ENCODE measurements at places on chromosomes 11 and 22.

- DNase-seq = no peak
Measured at GRCh38 chr11:10432493-10432892, 22.6 kb upstream of the AMPD3 start.

DNA sequence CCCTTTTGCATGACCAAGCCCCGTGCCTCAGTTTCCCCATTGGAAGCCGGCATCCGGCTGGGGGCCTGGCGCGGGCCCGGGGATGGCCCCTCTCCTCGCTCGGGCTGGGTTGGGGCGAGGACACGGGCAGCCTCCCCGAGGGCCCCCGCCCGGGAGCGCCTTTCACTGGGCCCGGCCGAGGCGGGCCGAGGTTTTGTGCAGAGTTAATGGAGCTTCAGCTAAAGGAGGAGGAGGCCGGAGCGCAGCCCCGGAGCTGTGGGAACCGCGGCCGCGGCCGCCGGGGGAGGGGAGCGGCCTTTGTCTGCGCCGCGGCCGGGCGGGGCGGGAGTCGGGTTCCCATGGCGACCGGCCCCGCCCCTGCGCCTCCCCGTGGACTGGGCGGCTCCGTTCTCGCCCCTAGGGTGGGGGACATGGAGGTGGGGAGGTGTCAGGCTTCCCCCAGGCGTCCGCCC lies 1.4 kb upstream of the MAPK11 start:
- DNase-seq = peak; percentile 51

DNA sequence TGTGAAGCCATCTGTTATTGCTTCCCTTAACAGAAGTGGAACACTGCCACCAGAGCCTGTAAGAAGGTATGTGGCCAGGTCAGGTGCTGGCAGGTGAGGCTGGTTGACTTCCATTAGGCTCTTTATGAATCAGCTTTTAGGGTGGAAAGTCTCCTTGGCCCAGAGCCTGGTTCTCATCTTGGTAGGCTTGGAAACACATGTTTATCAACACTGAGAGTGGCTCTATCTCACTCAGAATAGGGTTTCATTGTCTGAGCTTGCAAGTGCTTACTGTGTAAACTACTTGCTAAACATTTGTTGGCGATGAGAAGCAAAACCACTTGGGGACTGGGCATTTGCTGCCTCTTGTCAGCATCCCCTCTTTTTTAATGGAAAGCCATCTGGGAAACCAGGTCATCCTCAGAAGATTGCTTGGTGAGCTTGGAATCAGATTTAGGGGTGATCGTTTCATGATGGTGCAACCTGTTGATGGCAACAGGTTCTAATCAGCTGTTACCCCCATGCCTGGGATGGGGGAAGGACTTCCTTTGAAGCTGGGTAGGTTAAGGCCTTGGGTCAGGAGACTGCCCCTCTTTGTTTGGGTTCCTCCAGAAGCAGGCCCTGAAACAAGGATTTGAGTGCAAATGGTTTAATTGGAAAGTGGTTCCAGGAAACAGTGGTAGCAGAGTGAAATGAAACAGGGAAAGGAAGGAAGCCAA lies 75.0 kb upstream of the AMPD3 start:
- DNase-seq = peak; percentile 95

GRCh38 chr11:16986434-16987204 lies 27.6 kb downstream of the PLEKHA7 start:
- peak; percentile 24 for DNase-seq

- no peak for DNase-seq
Measured at GRCh38 chr11:67368621-67369020, 4.8 kb downstream of the CLCF1 start.

DNA sequence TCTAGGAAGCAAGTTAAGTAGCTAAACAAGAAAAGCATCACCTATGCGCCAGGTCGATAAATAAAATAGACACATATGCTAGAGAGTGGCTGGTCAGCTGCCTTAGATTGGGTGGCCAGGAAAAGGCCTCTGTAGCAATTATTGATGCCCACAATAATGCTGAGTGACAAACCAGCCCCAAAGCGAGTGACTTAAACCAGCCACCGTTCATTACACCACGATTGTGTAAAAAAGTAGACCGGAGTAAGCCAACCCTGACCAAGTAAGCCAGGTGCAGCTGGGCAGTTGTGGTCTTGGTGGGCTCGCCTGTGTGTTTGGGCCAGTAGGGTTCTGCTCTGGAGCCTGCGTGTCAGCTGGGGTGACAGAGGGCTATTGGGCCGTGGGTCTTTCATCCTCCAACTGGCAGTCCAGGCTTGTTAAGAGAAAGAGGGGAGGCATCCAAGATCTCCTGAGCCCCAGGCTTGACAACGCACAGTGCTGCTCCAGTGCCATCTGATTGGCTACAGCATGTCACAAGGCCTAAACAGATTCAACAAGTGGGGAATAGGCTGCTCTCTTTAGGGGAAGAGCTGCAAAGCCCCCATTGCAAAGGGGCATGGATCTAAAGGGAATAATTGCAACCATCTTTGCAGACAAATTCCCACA lies 100.4 kb upstream of the PARVA start:
- no peak for DNase-seq

DNA sequence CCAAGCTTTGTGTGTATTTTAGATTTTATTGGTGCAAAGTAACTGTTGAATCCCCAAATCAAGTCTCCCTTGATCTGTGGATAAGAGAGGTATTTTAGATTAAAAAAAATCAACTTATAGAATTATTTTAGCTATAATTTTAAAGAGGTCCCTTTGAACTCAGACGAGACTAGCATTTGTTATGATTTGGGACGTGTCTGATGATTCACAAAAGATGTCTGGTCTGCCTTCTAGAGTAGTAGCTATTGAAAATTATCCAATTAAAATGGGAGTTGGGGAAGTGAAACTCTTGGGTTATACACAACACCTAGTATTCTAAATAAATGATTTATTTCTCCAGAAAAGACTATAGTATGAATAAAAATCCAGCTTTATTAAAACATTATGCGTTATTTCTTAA lies 227.9 kb upstream of the GRIA4 start:
- no peak for DNase-seq

All from DMS153 (cell line).